ENCODE measurements at places on chromosomes 5 and 9.

- DNase-seq, result no peak
Observed at GRCh38 chr5:20323323-20323722, 335.3 kb upstream of the CDH18 start.

DNA sequence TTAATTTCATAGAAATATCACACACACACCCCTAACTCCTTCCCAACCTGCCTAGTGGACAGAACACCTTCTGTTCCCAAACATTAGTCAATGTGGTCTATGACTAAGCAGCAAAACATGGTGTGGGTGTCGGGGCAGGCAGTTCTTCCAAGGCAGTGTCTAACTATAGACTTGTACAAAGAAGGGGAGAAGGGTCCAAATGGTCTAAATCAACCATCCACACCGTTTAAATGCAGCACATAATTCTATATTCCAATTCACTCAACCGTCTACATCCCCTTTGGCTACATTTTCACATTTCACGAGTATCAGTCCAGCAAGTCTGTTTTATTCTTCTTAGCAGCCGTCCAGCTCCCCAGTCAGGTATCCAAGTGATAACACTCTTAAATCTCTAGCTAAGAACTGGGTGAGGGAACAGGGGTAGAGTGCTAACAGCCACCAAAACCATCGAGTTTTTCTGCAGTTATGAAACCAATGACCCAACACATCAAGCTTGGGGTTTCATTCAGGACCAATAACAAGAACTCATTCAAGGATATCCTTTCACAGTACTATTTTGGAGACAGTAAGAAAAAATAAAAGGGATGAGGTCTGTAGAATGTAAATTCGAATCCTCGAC is 3.3 kb downstream of the ZNF608 start:
- peak; percentile 50 for DNase-seq

DNA sequence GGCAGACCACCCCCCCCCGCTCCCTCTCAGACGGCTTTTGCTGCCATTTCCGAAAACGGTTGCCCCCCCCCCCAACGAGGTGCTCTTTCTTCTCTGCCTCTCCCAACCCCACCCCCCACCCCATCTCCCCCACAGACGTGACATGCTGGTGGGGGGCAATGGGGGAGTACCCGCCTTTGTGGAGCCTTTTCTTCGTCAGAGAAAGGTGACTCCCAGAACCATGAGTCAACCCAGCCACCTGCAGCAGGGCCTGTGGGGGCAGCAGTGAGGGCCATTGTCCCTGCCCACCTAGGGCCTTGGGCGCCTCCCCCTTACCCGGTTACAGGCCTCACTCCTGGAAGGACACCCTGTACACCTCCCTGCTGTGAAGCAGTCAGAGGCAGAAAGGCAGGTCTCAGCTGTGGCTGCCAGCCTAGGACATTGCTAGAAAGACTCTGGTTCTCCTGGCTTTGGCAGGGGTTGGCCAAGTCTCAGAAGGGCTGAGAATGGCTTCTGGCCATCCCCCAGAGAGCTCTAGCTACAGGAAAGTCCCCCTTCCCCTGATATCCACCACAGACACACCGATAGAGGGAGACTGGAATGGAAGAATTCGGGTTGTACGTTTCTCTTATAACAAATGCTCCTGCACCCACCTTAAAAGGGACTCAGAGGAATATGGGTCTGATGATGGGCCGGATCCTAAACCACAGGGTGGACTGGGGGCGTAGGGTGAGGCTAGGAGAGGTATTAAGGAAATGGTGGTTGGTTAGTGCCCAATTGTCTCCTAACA is 2.2 kb downstream of the DNAJB5 start:
- DNase-seq, result peak; percentile 41

GRCh38 chr9:5976674-5977397 is 38.6 kb downstream of the RANBP6 start:
- no peak for DNase-seq

DNA sequence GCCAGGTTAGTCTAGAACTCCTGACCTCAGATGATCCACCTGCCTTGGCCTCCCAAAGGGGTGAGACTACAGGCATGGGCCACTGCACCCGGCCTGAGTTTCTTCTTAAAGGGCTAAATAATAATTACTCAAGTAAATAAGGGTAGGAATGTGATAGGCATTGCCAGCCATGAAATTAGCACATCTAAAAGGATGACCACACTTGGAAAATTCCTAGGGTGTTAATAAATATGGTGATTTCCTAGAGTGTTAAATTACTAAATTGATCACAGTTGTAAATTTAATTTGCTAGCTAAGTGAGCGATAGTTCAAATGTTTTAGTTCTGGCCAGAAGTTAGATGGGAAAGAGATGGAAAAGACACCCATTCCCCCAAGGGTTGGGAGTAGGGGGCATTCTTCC is 53.4 kb downstream of the UBAP1 start:
- DNase-seq, result no peak

GRCh38 chr5:8383616-8384015 is 514.7 kb downstream of the MTRR start:
- no peak for DNase-seq

DNA sequence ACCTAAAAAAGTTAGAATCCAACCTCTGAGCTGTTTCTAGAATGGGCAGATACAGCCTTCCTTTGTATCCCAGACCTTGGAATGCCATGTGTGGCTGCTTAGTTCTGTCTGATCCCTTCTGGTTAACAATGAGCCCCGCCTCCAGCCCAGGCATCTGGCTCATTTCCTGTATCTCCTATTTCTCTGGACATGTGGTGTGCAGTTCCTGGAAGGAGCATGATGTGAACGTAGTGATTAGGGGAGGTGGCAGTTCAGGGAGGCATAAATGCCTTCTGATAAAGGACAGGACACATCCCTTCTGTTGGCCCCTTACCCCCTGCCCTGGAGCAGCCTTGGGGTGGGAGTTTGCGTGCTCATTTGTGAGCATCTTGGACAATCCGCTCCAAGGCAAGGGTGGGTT is 243.0 kb downstream of the ZSWIM6 start:
- no peak for DNase-seq

GRCh38 chr5:158874343-158874742 is 225.4 kb downstream of the EBF1 start:
- no peak for DNase-seq

GRCh38 chr9:108316630-108317029 is 539.2 kb downstream of the ACTL7B start:
- peak; percentile 24 for DNase-seq

- no peak for DNase-seq
Observed at GRCh38 chr5:3511934-3512333, 83.7 kb upstream of the IRX1 start.

- no peak for DNase-seq
Observed at GRCh38 chr5:15566789-15567188, 66.8 kb downstream of the FBXL7 start.

- no peak for DNase-seq
Observed at GRCh38 chr5:42887097-42887496, 75.4 kb upstream of the SELENOP start.

GRCh38 chr5:100708645-100709171 is 173.5 kb downstream of the FAM174A start:
- DNase-seq, result no peak

GRCh38 chr5:39080597-39081204 is 6.5 kb upstream of the RICTOR start:
- DNase-seq, result no peak

- DNase-seq, result no peak
Observed at GRCh38 chr9:104682642-104683041, 11.7 kb upstream of the OR13D1 start.

DNA sequence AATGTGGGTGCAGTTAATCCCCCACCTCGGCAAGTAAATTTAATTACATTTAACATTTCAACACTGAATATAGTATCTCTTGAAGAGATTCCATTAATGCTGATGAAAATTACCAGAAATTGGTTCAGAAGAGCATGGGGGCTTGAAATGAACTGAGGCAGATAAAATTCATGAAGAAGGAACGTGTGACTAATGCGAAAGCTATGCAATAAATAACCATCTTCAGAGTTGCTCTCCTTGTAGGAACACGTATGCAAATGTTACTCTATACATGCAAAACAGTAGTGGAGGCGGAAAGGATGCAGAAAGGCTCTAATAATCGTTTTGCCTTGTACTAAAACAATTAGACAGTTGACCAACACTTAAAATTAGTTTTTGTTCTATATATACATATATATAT is 320.2 kb downstream of the CTNND2 start:
- no peak for DNase-seq
